ENCODE measurements at places on chromosomes 5 and 9.

- no peak for DNase-seq
These were observed 3.6 kb upstream of the CARD19 start for GRCh38 chr9:93092251-93092991.

DNA sequence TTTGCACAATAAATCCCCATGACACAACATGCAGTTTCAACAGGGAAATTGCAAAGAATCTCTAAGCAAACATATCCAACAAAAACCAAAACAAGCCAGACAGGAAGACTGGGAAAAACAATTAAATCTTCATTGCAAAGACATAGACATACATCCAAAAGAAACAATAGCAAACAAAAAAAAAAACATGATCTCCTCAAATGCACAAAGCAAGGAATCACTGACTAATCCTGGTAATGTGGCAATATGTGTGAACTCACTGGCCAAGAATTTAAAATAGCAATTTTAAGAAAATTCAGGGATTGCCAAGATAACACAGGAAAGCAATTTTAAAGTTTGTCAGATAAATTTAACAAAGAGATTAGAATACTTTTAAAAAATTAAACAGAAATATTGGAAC is 520.1 kb upstream of the SMC2 start:
- DNase-seq, result no peak

- DNase-seq, result no peak
These were observed 114.5 kb upstream of the TAF11L2 start for GRCh38 chr5:17383526-17383925.

DNA sequence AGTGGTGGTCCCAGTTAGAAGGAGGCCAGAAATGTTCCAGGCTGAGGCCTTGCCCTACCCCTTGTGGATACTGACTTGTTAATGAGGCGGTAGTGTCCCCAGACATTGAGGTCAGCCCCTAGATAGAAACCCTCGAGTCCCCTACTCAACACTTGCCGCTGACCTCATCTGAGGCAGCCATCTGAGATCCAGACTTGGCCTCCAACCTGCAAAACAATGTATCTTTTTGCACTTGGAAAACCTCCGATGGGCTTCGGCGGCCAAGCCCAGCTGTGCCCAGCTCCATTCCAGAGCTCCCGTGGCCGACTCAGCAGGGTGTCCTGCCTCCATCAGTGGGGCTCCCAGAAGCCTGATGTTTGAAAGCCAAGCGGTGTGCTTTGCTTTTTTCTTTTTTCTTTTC is 122.1 kb downstream of the WNK2 start:
- no peak for DNase-seq

GRCh38 chr5:113194591-113194990 is 218.0 kb downstream of the DCP2 start:
- no peak for DNase-seq

DNA sequence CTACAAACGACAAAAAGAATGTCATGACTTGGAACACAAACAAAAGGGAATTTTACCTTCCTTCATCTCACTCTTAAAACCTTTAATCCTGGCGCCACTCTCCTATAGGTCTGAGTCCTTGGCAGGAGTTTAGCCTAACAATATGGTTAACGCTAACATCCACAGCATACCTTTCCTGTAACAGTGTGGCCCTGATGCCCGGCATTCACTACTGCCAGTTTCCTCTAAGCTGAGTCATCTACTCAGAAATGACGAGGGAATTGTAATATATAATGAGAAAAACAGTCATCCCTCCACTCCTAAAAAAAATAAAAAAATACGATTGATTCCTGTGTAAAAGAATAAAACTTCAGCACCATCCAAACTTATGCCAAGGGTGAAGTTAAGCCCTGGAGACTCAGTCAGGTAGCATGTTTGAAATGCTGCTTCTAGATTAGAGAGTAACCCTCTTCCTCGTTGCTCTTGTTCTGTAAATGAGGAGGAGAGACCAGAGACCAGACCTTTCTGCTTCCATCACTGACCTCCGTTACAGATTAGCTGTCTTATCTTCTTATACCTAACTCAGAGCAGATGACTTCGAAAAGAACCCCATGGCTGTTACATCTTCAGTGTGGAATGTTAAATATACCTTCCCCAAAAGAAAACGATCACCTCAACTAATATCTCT is 37.4 kb downstream of the CCDC125 start:
- DNase-seq, result no peak

DNA sequence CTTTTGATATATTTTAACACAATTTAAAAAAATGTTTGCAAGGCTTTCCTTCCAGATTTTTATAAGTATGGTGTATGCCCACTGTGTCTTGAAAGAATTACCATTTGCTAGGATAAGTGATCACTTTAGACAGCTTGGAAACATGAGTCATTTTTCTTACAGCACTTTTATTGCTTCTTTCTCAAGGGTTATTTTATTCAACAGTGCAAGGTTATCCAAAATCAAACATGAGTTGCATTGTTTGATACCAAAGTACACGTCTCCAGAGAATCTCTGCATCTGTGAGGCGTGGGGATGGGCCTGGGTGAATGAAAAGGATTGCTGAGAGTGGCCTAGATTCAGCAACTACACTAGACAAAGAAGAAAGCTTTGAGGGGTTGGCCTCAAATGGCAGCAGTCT is 329.6 kb downstream of the ADAMTS6 start:
- no peak for DNase-seq

GRCh38 chr9:107000218-107000617 is 137.3 kb downstream of the ZNF462 start:
- no peak for DNase-seq

GRCh38 chr9:93127395-93127911 is 6.6 kb downstream of the NINJ1 start:
- no peak for DNase-seq

GRCh38 chr5:137621306-137621705 is 114.6 kb downstream of the KLHL3 start:
- DNase-seq, result no peak

DNA sequence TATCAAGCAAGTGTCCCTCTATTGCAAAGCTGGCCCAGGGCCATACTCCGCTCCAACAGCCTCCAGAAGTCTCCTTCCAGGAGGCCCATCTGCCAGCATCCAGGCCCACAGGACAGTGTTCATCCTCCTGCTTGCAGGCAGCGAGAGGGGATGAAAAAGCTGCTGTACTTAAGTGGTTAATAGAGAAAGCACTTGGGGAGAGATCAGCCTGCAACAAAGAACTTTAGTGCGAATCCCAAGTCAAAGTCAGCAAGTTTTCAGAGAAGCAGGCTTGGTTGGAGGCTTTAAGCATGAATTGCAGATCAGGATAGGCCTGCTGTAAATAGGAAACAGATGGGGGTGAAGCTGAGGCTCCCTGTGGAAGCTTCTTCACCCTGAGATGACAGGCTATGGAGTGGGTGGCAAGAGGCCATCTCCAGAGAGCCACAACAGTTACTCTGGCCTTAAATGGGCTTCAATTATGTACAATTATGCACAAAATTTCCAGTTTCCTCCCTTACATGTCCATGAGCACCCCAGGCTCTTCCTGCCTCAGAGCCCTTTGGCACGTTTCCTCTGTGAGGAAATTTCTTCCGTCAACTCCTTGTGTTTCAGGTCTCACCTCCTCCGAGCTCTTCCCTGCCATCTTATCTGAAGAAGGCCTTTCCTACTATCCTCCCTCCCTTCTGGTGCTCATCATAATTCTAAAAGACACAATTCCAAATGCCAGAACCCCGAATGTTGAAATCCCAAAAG is 98.0 kb upstream of the NR3C1 start:
- no peak for DNase-seq

GRCh38 chr5:179139936-179140235 is 79.7 kb downstream of the ZNF354C start:
- no peak for DNase-seq

- DNase-seq, result no peak
These were observed 77.6 kb upstream of the FREM1 start for GRCh38 chr9:14987858-14988257.

DNA sequence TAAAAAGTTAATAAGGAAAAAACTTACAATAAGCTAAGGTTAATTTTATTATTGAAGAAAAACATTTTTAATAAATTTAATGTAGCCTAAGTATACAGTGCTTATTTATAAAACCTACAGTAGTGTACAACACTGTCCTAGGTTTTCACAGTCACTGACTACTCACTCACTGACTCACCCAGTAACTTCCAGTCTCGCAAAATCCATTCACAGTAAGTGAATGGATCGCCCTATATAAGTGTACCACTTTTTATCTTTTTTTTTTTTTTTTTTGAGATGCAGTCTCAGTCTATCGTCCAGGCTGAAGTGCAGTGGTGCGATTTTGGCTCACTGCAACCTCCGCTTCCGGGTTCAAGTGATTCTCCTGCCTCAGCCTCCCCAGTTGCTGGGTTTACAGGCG is 47.7 kb downstream of the FNIP1 start:
- DNase-seq, result no peak

GRCh38 chr9:92266486-92266885 is 27.0 kb downstream of the IARS1 start:
- no peak for DNase-seq

DNA sequence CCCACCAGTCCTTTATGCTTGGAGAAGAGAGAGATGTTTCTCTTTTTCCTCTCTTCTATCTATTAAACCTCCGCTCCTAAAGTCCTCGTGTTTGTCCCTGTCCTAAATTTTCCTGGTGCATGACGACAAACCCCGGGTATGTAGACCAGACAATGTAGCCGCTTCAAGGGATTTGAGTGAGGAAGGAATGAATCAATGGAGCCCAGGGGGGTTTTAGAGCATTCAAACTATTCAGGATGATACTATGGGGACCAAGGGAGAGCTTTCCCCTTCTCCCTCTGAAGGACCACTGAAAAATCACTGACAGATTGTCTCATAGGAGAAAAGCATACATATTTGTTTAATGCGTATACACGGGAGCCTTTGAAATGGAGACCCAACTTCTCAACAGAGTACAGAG is 18.4 kb downstream of the CEL start:
- DNase-seq, result no peak

GRCh38 chr5:55305345-55305744 is 2.1 kb downstream of the DHX29 start:
- no peak for DNase-seq

GRCh38 chr5:144547098-144547499 is 376.4 kb downstream of the KCTD16 start:
- DNase-seq, result no peak

DNA sequence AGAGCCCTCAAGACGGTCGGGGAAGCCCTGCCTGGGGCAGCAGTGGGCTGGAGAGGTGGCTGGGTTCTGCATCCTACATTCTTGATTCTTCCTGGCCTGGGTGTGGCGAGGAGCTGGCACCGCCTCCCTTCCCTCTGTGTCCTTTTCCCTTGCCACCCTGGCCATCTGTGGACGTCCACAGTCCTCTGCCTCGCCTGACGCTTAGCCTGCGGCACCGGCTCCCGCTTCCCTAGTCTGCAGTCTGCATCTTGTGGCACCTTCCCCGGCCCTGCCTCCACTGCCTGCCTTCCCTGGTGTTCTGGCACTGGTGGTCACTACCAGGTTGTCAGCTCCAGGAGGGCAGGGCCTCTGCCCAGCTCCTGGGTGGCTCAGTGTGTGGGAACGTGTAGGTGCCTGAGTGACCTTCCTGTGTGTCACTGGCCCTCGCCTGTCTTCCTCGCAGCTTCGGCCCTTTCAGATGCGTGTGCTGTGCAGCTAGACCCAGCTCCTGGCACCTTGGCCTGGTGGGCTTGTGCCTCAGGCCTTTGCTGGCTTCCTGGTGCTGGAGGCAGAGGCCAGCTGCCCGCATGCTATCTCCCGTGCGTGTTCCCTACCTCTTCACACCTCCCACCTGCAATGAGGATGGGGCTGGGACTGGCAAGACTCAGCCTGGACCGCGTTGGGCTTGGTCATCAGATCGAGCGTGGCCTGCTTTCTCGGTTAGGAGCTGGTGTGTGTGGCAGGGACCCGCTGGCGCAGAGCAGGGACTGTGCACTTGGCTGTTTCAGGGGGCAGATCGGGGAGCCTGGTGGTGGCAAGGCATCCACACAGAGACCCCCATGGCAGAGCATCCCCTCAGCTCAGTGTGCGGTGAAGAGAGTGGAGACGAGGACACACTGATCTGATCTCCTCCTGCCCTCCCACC is 20.9 kb downstream of the TRAF2 start:
- DNase-seq, result no peak

All from stimulated activated CD8-positive, alpha-beta memory T cell treated with anti-CD3 and anti-CD28 coated beads, Interleukin-12 subunit alpha, Interleukin-12 subunit beta, amount 100 ng/mL, for 1 hour (primary cell).